Right forelimb (tissue), 1 donor: ENCODE measurements at places on chromosomes 2 and 18.

- no peak for DNase-seq
Measured at GRCh38 chr18:67232406-67232805, 284.1 kb downstream of the DSEL start.

- DNase-seq, result no peak
Measured at GRCh38 chr2:48651158-48651790, 33.6 kb downstream of the GTF2A1L start.

- no peak for DNase-seq
Measured at GRCh38 chr18:9673296-9674251, 34.5 kb upstream of the RAB31 start.

- no peak for DNase-seq
Measured at GRCh38 chr2:167637741-167638140, 609.7 kb downstream of the STK39 start.

DNA sequence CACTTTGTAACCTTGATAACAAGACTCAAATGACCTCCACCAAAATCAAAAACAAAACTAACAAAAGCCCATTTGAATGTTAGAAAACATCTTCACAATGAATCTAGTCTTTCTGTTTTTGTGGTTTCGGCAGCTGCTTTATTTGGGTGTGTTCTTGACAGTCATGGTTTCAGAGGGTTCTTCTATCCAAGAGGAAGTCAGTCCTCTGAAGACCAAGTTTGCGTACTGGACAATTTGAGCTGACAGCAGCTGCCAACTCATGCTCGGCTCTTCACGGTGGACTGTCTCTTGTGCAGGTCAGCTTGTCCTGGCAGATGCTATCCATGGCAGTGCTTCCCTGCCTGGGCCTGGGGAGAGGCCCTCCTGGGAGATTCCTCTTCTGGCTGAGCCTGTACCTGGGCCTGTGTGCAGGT lies 91.0 kb downstream of the TMEM17 start:
- DNase-seq, result no peak

DNA sequence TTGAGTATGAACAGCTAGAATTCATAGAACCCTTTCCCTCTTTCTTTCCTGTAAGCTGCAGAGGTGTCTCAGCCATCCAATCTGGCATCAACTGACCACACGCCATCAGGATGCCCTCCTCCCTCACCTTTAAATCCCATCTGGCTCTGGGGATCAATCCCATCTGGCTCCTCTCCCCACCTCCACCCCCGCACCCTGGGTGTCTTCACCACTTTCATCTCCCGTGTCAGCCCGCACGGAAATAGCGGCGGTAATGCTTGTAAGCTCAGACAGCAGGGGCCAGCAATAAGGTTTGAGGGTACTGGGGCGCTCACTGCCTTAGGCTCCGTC lies 508 bp upstream of the TUBA4B start:
- no peak for DNase-seq

GRCh38 chr2:219722276-219722879 lies 94.9 kb downstream of the SLC4A3 start:
- DNase-seq, result no peak

DNA sequence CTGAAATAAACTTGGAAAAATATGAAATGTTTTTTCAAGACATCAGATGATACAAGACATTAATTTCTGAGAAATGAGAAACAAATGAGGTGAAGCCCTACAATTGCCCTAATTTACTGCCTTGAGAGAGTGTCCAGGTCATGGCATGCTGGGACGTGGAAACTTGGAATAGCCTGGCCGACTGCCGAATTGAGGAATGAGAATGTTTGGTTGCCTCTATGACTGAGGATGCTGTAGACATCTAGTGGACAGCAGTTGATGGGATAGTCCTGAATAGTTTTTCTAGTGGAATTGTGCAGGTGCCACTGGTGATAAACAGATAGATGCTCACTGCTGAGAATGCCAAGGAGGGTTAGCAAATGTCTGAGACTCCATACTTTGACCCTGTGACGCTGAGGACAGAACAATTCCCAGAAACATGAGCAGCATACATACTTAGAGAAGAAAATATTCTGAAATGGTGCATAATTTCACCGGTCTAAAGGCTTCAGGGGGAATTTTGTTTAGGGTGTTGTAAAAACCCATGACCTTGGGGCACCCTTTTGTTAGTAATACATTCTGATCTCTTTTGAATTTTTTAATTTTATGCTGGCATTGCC lies 56.5 kb upstream of the CWC22 start:
- DNase-seq, result no peak

- DNase-seq, result no peak
Measured at GRCh38 chr2:217951091-217951490, 51.7 kb downstream of the TNS1 start.

DNA sequence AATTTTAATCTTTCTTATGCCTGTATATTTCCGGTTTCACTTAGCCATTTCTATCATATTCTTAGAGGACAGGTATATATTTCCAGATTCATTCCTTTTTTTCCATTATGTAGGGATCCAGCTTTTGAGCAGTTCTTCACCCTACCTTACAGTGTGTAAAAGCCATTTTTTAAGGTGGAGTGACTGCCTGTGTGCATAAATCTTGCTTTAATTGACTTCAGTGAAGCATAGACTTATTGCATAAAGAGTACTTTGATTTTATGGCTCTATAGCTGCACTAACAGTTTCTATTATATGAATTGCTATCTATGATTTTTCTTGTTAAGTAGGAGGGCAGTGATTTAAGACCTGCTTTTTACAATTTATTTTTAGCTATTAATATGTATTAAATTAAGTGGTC lies 132.6 kb downstream of the NYAP2 start:
- no peak for DNase-seq

- no peak for DNase-seq
Measured at GRCh38 chr2:170818752-170819470, 2.2 kb downstream of the GAD1 start.

DNA sequence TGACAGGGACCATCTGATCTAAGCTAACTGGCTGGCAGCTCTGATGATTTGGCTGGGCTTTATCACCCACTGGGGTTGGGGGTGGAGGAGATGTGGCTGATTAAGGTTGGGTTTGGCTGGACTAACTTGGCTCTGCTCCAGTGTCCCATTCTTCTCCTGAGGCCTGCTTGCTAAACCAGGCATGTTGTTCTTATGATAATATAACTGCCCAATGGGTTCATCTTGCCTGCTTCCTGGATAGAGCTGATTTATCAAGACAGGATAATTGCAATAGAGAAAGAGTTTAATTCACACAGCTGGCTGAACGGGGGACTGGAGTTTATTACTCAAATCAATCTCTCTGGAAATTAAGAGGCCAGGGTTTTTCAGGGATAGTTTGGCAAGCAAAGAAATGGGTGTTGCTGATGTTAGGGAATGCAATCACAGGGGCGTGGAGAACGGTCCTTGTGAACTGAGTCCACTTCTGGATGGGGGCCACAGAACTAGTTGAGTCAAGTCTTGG lies 150.4 kb downstream of the PTH2R start:
- DNase-seq, result no peak

GRCh38 chr18:37361335-37362157 lies 204.1 kb downstream of the CELF4 start:
- no peak for DNase-seq

- no peak for DNase-seq
Measured at GRCh38 chr2:45890819-45891218, 239.3 kb downstream of the PRKCE start.

DNA sequence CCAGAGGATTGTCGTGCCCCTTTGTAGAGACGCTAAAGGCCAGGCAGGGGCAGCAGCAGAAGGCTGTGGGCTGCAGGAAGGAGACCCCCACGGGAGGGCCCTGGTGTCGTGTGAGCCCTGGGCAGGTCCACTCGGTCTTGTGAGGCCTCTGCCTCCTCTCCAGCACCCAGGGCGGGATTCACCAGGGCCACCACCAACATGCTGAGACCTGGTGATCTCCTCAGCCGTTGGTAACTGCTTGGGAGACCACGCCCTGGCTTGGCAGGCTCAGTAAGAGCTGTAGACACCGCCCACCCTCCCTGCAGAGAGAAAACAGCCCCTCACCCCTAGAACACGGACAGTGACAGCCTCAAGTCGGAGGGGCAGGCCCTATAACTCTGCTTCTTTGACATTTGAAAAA lies 21.1 kb downstream of the MBP start:
- peak; percentile 24 for DNase-seq

- no peak for DNase-seq
Measured at GRCh38 chr2:152410165-152410597, 75.2 kb downstream of the FMNL2 start.

GRCh38 chr18:7388741-7389140 lies 157.9 kb downstream of the LRRC30 start:
- DNase-seq, result no peak

DNA sequence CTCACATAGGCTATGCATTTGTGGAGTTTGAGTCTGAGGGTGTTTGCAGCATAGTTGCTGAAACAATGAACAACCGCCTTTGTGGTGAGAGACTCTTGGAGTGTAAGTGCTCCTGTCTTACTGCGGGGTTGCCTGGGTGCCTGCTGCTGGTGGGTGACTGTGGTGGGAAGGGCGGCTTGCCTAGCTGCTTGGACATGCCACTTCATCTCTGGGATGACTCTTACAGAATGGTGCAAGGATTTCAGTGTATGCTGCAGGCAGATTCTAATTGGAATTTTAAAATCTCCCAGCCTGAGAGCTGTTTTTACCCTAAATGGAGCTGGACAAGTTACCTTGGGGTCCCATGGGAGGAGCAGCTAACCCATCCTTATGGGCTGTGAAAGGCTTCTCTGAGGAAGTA lies 50.1 kb downstream of the CYP27C1 start:
- DNase-seq, result no peak

DNA sequence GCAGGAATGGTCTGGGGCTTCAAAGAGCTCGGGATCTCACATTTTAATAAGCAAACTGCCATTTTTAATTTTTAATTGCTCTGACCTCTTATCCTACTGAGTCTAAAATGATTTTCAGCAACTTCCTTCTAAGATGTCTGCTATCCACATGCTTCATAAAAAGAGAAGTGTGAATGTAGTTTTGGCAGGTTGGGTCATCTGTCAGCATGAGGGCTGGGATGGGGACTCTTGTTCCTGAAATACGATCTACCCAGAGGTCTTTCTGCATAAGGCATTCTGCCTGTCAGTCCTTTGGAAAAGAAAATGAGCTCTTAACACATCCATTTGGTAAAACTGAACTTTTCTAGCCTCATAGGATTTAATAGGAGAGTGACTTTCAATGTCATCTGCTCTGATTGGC lies 252.8 kb upstream of the APCDD1 start:
- DNase-seq, result no peak

DNA sequence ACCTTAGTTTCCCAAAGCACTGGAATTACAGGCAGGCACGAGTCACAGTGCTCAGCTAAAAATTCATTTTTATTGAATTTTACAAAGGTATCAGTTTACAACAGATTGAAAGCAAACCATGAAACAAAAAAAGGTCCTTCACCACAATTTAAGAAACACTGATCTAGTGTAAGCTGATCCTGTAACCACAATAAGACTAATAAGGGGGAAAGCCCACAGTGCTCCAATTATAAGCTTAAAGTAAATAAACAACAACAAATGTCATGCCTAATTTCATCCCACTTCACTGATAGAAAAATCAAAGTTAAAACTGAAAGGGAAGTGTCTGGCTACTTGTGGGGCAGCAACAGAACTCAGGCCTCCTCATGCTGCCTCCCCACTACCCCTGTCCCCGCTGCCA lies 49.2 kb downstream of the ICA1L start:
- DNase-seq, result no peak

GRCh38 chr2:191228861-191229260 lies 16.3 kb upstream of the MYO1B start:
- peak; percentile 61 for DNase-seq

GRCh38 chr2:7895289-7895688 lies 786.6 kb upstream of the ID2 start:
- DNase-seq, result no peak

DNA sequence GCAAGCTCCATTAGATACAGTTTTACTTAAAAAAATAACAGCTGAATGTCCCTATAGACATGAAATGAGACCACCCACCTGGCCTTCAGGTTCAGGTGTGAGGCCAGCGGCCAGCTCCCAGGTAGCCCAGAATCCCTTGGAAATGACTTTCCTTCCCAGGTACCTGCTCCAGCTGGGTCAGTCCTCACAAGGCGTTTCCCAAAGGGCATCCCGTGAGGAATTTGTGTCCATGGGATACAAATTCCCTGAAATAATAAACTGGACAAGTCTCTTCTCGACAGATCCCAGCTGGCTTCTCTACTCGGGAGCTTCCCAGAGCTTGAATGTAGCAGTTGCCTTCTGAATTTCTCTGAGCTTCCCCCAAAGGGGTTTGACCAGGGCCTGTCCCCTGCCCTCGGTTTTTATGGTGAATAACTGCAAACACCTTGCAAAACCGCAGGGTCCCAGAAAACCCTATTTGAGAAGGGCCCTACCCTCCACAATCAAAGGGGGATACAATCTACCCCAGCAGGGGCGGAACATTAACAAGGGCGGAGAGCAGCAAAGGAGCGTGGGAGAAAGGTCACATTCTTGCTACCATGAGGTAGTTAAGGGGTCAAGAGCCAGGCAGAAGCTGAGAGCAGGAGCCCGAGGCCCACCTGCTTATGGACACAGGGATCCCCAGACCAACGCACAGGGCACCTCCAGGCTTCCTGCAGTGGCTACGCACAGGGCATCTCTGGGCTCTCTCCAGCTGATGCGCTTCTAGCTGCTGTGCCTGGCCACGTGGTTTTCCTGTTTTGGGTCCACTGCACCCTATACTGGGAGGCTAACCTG lies 107.7 kb downstream of the HDAC4 start:
- DNase-seq, result no peak

GRCh38 chr18:13370995-13371625 lies 152.6 kb downstream of the LDLRAD4 start:
- no peak for DNase-seq

DNA sequence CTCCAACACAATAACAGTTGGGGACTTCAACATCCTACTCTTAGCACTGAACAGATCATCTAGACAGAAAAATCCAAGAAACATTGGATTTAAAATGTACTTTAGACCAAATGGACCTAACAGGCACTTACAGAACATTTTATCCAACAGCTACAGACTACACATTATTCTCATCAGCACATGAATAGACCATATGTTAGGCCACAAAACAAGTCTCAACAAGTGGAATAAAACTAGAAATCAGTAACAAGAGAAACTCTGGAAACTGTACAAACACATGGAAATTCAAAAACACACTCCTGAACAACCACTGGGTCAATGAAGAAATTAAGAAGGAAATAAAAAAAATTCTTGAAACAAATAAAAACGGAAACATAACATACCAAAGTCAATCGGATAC lies 117.5 kb downstream of the ACVR1 start:
- DNase-seq, result no peak

DNA sequence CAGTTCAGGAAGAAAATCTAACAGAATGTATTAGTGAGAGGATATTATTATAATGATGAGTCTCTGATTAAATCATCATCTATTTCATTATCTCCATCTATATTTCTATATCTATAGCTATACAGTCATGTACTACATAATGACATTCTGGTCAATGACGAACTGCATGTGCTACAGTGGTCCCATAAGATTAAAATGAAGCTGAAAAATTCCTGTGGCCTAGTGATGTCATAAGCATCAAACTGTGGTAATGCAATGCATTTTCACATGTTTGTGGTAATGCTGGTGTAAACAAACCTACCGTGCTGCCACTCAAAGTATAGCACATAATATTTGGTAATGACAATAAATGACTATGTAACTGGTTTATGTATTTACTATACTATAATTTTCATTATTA lies 1127.9 kb upstream of the CHAC2 start:
- DNase-seq, result no peak
